ENCODE measurements at places on chromosomes 12 and 14. TPM values are rescaled to one million over a fixed set of nuclear protein-coding genes. Genes with fewer than 3 reads are reported as not detected.

GRCh38 chr14:64541261-64541971 lies 875 bp downstream of the HSPA2 start:
- peak; percentile 67 for DNase-seq

GRCh38 chr12:11609045-11609444 lies 40.4 kb upstream of the ETV6 start:
- no peak for DNase-seq

GRCh38 chr12:6425590-6426531 lies 18.9 kb upstream of the CD27 start:
- peak; percentile 60 for DNase-seq

DNA sequence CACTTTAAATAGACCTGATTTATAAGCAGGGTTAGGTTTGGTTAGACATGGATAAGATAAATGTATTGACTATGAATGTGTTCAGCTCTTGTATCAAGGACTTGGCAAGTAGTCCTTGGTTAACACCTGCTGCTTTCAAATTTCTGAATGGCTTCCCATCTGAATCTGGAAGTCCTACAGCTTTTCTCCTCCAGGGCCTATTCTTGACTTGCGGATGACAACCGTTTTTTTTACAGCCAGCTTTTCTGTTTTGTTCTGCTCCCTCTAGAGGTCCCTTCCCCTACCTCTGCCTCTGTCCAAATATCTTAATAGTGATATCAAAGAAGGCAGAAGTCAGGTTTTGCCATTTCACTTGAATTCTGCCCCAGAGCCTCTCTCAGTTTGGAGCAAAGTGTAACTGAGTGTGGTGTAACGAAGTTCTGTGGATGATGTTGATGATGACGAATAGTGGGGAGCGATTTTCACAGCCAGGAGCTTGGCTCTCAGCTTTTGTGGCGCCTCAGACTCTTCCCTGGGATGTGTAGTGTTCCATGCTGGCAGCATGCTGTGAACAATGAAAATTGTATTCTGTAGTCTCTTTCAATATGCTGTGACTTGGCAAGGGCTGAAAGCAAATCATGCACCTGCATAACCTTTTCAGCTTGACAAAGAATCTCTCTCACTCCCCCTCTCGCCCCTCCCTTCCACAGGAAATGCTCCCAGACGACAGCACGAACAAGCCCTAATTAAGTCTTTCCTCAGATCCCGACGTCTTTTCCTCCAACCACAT lies 5.0 kb upstream of the SLC4A8 start:
- no peak for DNase-seq

DNA sequence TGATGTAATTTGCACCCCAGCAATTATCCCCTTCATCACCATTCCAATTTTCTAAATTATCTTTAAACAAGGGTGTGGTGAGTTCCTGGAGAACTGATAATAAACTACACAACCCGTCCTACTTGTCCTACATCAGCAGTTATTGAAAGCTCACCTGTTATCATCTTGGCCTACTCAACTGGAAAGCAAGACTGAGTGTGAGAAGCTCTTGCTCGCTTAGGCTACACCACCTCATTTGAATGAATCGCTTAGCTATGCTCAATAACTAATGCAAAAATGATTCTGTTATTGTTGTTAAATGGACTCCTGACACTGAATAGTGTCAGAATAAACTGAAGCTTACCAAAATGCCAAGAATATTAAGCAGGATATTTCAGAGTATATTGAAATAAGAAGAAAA lies 115.4 kb upstream of the BTG1 start:
- DNase-seq: no peak

DNA sequence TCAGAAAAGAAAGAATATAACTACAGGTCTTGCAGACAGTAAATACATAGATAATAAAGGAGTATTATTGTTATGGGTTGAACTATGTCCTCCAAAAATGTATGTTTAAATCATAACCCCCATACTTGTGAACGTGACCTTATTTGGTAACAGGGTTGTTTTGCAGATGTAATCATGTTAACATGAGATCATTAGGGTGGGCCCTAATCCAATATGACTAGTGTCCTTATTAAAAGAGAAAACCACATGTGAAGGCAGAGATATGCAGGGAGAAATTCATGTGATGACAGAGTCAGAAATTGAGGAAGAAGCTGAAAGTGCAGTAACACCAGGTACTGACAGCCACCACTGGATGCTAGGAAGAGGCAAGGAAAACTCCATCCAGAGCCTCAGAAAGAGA lies 29.0 kb downstream of the MAGOHB start:
- no peak for DNase-seq

DNA sequence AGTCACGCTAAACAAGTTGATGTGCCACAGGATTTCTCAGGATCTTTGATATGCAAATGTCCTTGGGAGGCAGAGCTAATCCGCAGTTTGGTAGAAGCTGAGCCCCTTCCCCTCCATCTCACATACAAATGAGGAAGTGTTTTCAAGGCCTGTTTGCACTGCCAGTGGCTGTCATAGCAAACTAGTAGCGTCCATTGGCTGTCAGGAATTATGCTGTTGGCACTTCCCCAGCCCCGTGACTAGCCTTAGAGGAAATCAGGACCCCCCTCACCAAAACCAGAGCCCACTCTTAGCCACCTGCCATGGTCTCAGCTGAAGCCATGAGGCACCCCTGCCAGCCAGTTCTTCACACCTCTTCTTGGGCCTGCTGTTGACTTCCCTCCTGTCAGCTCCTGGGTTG lies 253.9 kb downstream of the CACNA1C start:
- no peak for DNase-seq

- no peak for DNase-seq
Observed at GRCh38 chr12:94033101-94033500, 115.3 kb upstream of the PLXNC1 start.

DNA sequence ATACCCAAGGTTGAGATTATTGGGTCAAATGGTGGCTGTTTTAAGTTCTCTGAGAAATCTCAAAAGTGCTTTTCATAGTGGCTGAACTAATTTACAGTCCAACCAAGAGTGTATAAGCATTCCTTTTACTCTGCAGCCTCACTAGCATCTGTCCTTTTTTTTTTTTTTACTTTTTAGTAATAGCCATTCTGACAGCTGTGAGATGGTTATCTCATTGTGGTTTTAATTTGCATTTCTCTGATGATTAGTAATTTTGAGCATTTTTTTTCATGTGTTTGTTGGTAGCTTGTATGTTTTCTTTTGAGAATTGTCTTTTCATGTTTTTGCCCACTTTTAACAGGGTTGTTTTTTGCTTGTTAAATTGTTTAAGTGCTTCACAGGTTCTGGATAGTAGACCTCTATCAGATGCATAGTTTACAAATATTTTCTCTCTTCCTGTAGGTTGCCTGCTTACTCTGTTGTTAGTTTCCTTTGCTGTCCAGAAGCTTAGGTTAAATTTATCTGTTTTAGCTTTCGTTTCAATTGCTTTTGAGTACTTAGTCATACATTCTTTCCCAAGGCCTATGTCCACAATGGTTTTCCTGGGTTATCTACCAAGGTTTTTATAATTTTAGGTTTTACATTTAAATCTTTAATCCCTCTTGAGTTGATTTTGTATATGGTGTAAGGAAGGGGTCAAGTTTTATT lies 881.3 kb upstream of the SEL1L start:
- no peak for DNase-seq

GRCh38 chr12:48973941-48974673 lies 2.6 kb upstream of the WNT10B start:
- peak; percentile 82 for DNase-seq

DNA sequence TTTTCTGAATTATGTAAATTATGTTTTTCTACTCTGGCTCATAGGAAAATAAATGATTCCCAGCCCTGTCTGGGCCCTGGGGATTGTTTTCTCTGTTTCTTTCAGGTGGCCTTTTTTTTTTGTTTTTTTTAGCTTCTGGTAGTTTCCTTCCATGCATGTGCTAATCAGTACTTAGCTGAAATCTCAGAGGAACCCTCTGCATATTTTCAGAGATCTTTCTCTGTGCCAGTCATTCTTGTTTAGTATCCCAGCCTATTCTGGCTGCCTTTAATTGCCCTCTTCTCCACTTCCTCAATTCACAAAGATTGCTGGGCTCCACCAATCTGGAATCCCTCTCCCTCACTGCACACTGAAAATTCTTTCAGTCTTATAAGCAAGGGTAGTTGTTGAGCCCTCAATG lies 46.9 kb downstream of the CNOT2 start:
- no peak for DNase-seq

DNA sequence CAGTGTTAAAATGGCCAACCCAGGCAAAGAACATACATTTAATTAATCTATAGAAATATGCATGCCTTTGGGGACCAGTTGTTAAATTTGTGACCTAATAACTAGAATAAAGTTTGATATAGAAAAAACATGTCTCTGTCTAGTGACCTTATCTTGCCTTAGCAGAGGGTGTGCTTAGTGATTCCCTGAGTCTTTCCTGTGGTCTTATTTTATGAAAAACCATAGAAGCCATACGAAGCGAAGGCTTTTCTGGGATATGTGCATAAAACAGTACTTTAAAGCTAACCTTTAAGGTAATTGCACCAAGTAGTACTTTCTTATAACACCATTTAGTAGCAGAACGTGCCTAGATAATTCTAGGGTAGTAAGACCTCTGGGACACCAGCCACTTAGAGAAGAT lies 379.4 kb downstream of the ZFP36L1 start:
- DNase-seq: no peak

DNA sequence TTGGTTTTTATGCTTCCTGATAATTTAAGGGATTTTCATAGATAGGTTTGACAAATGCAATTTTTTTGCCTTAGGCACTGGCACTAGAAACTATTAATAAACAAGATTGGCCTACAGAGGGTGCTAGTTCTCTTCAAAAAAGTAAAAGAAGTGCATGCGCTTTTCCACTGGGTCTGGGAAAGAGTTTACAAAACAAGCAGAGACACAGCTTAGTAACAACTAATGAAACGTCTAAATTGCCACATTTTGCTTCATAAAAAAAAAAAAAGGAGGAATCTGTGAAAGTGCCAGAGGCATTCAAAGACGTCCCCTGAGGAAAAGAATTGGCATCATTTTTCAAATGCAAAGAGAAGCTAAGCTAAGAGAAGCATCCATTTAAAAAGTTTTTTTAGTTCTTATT lies 58.3 kb upstream of the EEA1 start:
- no peak for DNase-seq

DNA sequence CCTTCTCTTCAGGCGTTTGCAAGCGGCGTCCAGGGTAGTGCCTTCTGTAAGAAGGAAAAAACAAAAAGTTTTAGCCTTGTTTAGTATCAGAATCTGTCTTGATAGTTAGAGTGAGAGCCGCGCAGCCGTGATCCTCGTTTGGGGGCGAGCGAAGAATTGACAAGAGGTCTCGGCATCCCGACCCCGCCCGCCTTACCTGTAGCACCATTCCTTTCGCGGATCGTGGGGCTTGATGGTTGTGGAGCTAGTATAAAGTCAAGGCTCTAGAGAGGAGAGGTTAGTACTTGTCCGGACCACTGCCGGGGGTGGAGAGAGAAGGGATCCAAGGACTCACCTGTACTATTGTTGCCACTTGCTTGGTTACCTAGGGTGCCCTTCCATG lies 494 bp downstream of the TMTC3 start:
- peak; percentile 72 for DNase-seq

DNA sequence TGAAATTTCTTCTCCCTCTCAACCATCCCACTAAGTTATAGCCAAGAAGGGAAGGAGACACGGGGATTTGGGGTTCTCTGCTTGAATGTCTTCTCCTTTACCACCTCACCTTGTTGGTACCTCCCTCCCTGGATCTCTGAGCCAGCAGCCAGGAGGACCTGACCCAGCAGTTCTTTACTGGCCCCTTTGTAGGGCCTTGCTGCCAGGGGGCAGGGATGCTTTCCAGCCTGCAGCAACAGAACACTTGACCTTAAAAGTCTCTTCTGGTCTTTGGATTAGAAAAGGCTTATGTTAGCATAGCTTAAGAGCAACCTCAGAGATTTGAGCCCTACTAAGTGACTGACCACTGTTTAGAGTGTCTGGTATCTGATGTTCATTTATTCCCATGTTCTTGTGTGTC lies 10.4 kb downstream of the MLEC start:
- no peak for DNase-seq

DNA sequence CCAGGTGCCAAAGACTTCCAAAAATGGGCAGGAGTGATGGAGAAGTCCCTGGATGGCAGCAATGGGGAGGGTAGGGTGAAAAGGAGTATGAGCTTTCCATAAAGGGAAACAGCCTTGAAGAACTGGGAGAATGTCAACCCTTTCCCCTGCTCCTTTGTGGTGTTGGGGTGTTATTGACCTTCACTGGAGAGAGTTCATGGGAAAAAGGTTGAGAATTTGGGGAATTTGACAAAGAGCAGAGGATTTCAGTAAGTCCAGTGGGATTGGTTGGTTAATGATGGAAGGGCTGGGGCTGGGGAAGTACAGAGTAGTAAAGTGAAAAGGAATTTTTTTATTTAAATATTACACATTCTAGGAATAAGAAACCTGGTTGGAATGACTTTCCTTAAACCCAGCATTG lies 116.6 kb downstream of the ERC1 start:
- DNase-seq: no peak

- peak; percentile 83 for DNase-seq
Observed at GRCh38 chr12:1797011-1797901, 23.1 kb upstream of the LRTM2 start.

DNA sequence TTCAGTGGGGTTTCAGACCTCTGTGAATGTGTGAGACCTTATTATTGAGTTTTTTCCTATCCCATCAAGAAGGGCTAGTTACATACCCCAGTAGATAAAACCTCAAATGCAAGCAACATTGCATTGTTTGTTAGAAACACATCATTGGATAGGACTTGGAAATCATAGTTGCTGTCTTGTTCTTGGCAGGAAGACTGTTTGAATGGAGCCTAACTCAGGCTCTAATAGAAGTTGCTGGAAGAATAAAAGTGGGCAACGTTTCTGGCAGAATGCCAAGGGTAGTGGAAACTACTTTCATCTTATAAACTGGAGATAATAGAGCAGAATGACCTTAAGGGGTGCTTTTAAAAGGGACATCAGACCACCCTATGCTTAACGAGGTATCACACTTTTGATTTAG lies 9.9 kb upstream of the PTHLH start:
- no peak for DNase-seq

- DNase-seq: no peak
Observed at GRCh38 chr14:91575469-91576208, 65.5 kb upstream of the PPP4R3A start.

- DNase-seq: no peak
Observed at GRCh38 chr14:32635061-32635719, 303.5 kb upstream of the NPAS3 start.

The FOXM1 gene
- total RNA-seq: 0.18 TPM

The DEGS2 gene
- total RNA-seq: 3.4 TPM

The BATF gene
- 1.7 TPM for total RNA-seq

The TAS2R13 gene
- 5.0 TPM for total RNA-seq

The ARHGAP9 gene
- 30.8 TPM for total RNA-seq

The POTEG gene
- total RNA-seq: not detected

The KIF21A gene
- total RNA-seq: 31.1 TPM

The FSCB gene
- total RNA-seq: 0.36 TPM

The CLEC9A gene
- 2.3 TPM for total RNA-seq

The PLEK2 gene
- 0.62 TPM for total RNA-seq

The HCAR3 gene
- 3.5 TPM for total RNA-seq

The KLRK1 gene
- total RNA-seq: 3.1 TPM

All from sciatic nerve (tissue), 2 donors.